ENCODE measurements at places on chromosomes 5 and 9.

GRCh38 chr5:142404046-142404477 lies 79.2 kb upstream of the SPRY4 start:
- no peak for DNase-seq

- DNase-seq = no peak
Observed at GRCh38 chr9:10146517-10147331, 466.1 kb downstream of the PTPRD start.

DNA sequence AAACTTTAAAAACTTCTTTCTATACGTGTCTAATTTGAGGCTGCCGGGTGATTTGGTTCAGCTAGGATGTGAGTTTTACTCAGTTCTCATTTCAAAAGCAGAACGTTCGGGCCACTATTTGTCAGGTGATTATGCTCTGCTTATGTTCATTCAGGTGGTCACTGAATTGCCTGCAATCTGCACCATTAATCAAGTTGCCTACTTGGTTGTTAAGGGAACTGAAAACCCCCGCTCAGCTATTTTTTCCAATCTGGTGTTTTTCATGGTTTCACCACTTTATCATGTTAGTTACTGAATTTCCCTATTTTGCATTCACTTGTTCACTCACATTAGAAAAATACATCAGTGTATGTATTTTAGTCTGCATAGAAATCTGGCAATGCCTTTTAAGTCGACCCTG lies 523.0 kb downstream of the CSNK1G3 start:
- DNase-seq = no peak

- no peak for DNase-seq
Observed at GRCh38 chr5:127832067-127832466, 128.9 kb downstream of the CCDC192 start.

GRCh38 chr9:14373336-14373666 lies 59.4 kb upstream of the NFIB start:
- DNase-seq = no peak

DNA sequence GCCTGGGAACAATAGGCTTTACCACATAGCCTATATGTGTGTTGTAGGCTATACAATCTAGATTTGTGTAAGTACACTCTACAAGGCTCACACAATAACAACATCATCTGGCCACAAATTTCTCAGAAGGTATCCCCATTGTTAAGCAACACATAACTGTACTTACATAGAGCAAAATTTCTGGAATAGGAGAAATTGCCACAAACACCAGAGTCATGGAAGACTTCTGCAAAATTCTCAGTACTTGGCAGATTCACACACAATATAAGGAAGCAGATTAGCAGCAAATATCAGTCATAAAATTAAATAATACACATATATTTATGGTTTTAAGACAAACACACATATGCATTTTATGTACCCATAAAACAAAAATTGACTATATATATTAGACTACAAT lies 16.4 kb downstream of the GNAQ start:
- no peak for DNase-seq

DNA sequence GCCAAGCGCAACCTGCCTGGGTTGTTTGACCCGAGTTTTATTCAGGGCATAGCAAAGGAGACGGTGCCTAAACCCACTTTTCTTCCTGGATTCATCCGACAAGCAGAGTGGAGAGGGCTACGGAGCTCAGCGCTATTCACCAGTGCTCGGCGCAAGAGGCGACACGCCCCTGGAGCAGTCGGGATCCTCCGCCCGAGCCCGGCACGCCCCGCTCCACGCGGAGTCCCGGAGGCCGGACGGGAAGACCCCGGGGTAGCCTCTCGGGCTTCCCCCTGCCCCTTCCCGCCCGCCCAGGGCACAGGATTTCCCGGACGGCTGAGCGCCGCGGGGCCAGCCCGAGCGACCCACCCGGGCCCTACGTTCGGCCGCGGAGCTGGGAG lies 427 bp downstream of the SERINC5 start:
- no peak for DNase-seq

GRCh38 chr9:95923794-95924193 lies 48.3 kb downstream of the ERCC6L2 start:
- no peak for DNase-seq

DNA sequence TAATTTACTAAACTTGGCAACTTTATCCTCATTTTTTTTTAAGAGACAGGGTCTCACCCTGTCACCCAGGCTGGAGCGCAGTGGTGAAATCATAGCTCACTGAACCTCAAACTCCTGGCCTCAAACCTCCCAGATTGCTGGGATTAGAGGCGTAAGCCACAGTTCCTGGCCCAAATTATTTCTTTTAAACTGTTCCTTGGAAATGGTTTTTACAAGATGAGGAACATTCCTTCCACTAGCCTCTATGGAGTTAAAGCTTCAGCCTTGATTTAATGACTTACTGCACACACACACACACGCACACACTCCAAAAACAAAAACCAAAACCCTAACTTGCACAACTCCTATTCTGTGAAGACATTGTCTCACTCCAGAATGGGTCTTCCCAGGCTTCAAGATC lies 77.2 kb upstream of the TARS1 start:
- no peak for DNase-seq

DNA sequence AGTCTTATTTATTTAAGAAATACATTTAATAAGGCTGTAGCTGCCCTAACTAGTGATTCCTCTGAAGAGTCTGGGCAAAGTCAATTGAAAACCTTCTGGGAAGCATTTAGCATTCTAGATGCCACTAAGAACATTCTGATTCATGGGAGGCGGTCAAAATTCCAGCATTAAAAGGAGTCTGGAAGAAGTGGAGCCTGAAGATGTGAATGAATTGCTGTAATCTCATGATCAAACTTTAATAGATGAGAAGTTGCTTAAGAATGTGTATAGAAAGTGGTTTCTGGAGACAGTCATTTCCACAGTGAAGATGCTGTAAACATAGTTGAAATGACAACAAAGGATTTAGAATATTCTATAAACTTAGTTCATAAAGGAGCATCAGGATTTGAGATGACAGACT lies 61.4 kb downstream of the WDR41 start:
- DNase-seq = no peak

GRCh38 chr5:112951124-112951702 lies 25.4 kb upstream of the DCP2 start:
- DNase-seq = no peak

GRCh38 chr9:125631391-125632085 lies 75.5 kb downstream of the MAPKAP1 start:
- DNase-seq = no peak

- no peak for DNase-seq
Observed at GRCh38 chr5:6480133-6481051, 31.7 kb downstream of the UBE2QL1 start.

DNA sequence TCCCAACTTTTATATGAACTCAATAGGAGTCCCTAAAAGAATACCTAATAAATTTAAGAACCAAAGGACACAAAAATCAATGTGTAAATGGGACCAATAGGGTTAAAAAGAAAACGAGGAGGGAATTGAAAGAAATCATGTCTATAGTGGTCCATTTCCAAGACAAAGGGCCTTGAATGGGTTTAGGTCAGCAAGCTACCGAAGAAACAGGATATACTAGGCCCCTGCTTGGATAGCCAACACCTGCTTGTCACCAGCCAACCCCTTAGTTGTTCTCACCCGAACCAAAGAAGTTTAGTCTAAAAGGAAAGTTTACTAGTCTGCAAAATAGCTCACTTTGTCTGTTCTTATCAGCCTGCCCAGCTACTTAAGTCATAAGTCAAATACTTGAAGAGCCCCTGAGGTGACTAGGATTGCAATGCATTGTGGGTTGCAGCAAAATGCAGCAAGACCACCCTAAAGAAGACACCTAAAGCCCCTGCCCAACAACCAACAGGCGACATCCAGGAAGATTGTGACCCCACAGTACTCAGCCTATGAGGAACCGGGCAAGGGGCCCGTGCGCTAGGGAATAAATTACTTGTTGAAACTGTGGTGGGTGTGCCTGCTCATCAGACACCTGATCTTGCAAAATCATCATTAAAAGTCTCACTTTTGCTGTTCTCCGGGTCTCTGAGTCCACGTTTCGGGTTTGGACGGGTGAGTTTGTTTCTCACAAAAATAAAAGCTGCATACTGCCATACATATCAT lies 183.9 kb upstream of the PPP1R26 start:
- DNase-seq = no peak

GRCh38 chr5:158292981-158293380 lies 434.0 kb upstream of the CLINT1 start:
- DNase-seq = no peak

DNA sequence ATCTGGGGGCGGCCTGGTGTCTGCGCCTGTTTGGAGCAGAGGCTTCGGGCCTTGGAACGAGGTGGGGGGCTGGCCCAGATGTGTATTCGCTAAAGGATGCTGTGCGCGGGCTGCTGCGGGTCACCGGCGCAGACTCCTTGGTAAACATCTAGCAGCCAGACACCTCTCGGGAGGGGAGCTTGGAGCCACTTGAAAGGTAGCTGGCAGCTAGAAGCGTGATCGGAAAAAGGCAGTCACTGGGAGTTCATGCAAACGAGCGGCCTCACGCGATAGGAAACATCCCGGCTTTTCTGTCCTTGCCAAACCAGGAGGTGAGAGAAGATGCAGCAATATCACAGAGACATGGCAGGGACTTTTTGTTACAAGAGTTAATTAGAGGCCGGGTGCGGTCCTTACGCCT lies 8.1 kb downstream of the LAMC3 start:
- no peak for DNase-seq

DNA sequence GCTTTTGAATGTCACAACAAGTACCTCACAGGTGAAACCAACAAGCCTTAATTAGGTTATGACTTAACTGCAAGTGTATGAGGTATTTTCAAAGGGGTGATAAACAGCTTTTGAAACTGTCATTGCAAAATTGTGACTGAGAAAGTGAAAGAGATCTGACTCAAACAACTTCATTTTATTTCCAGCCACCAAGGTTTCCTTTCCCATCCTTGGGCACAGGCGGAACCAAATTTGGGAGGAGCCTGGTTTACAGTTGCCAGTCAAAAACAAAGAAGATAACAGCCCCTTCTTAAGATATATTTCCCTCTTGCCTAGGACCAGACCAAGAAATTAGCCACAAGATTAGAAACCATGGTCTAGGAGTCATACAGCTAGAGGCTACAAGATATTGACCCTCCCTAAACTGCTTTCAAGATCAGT lies 417.1 kb downstream of the CSNK1G3 start:
- no peak for DNase-seq

GRCh38 chr9:114954956-114955582 lies 24.7 kb upstream of the TNFSF8 start:
- DNase-seq = no peak

- no peak for DNase-seq
Observed at GRCh38 chr5:111691508-111691907, 65.5 kb downstream of the NREP start.

DNA sequence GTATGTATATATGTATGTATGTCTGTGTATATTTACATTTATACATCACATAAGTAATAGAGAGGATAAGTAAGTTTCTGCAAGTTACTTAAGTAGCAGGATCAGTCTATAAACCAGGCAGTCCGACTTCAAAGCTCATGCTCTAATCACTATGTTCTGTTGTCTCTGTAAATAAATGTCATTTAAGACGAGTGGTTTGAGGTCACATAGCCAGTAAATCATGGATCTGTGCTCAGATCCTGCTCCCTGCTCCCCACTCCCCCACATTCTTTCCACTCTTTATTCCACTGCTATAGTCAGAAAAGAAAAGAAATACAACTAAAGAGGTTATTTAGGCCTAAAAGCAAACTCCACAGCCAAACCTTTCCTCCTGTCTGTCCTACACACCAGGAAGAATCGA lies 90.4 kb downstream of the SERINC5 start:
- DNase-seq = no peak

DNA sequence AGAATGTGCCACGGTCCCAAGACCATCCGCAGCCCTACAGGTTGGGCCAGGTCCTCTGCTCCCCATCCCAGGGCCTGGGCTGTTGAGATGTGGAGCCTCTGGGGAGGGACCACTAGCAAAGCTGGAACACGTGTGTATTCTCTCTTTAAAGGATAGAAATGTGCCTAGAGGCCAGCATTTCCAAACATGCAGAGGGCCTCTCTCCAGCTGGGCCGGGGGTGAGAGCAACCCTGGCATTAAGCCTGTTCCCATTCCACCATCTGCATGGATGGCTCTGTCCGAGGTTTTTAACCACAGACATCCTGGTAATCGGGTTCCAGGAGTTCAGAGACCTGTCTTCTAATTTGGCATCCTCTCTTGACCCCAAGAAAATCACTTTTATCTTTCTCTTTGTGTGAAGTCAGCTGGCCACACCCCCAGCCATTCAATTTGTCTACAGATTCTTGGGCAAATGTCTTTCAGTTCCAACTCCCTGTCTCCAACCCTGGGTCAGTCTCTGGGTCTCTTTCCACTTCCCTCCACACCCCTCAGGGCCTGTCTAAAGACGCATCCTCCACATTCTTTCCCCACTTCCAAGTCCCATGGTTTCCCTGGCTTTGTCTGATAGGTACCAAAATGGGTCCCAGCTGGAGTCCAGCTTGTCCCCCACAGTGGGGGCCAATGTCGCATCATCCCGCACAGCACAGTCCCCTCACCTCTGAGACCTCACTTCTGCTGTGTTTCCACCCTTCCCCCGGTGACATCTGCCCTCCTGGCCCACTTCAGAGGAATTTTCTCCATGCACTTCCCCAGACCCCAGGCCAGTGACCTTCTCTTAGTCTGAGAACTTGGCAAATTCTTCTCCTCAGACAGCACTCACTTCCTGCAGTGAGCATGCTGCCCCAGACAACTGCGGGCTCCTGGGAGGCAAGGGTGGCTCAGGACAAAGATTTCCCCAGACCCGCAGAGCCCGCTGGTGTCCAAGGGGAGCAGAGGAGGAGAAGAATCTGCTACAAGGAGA lies 56.8 kb downstream of the PTPDC1 start:
- no peak for DNase-seq

GRCh38 chr5:163444526-163444925 lies 7.1 kb downstream of the CCNG1 start:
- no peak for DNase-seq

GRCh38 chr9:15786616-15787015 lies 233.8 kb downstream of the CCDC171 start:
- no peak for DNase-seq

- DNase-seq = no peak
Observed at GRCh38 chr5:108505608-108506007, 123.7 kb upstream of the FBXL17 start.

DNA sequence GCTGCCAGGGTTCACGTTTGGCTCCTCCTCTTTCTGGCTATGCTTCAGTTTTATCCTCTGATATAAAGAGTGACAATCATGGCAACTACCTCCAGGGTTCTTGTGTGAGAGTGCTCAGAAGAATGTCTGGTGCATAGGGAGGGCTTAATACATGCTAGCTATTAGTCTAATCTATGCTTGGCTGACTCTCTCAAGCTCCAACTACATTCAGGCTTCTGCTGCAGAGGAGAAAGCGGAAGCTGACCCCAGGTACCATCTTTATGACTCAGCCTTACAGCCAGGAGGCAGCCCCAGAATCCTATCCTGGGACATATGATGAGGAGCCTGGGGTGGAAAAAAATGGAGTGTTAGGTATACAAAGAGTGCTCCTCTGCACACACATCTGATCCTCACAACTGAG lies 32.1 kb upstream of the RASGRF2 start:
- no peak for DNase-seq

DNA sequence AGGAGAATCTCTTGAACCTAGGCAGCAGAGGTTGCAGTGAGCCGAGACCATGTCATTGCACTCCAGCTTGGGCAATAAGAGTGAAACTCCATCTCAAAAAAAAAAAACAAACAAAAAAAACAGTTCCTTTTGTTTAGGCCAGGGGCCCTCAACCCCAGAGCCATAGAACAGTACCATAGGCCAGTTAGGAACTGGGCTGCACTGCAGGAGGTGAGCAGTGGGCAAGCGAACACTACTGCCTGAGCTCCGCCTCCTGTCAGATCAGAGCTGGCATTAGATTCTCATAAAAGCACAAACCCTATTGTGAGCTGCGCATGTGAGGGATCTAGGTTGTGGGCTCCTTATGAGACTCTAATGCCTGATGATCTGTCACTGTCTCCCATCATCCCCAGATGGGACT lies 49.1 kb upstream of the SUB1 start:
- no peak for DNase-seq

GRCh38 chr5:160720822-160721221 lies 131.2 kb downstream of the ATP10B start:
- DNase-seq = no peak

Data from HS-27A (cell line).